H4 (cell line): ENCODE measurements at places on chromosomes 3 and 15.

DNA sequence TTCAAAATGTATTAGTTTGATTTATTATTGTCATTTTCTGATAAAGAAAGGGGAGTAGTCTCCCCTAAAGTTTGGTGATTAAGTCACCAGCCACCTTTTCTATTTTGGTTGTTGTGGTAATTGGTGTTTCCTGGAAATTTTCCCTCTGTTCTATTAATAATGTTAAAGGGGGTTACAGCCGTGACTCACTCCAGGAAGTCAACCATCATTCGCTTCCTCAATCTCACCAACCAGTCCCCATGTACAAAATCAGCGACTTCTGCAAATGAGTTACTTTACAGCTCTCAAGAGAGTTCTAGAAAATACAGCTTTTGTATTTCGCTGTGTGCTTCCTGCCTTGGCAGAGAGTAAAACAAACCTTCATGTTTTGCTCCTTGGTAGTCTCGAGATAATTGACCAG lies 285.1 kb downstream of the LPP start:
- no peak for DNase-seq

- DNase-seq: peak; percentile 68
Observed at GRCh38 chr3:127817406-127817841, 4.9 kb downstream of the MGLL start.

DNA sequence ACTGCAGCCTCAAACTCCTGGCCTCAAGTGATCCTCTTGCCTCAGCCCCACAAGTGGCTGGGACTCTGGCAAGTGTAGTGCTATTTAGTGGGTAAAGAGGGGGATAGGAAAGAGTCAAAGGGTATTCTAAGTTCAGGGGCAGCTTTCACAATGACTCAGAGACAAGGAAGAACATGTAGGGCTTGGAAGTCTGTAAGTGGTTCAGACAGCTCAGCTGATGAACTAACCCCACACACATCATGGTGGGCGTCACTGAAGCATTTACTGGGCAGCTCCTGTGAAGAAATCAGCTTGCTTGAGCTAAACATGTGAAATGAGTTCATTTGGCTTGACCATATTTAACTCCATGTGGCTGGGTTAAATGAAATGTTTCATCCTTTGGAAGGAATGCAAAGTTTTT lies 34.6 kb upstream of the THSD4 start:
- peak; percentile 29 for DNase-seq

GRCh38 chr3:4492208-4493013 lies 737 bp upstream of the ITPR1 start:
- DNase-seq: peak; percentile 82

GRCh38 chr15:88185584-88185983 lies 71.0 kb downstream of the NTRK3 start:
- no peak for DNase-seq

DNA sequence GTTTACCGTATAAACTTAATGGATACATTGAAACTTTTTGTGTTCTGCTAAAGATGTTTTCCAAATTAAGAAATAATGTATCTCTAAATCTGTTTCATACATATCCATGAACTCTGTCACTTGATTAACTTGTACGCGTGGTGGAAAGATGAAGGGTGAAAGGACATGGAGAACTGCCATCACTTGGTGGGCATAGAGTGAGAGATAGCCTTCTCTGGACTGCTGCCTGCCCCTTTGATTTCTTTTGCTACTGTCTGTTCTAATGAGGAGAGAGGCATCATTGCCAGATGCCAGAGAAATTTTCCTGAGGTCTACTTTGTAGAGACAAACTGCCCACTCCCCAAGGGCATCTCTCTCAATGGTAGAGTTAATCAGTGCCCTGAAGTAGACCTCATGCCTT lies 120.5 kb downstream of the SLMAP start:
- no peak for DNase-seq

DNA sequence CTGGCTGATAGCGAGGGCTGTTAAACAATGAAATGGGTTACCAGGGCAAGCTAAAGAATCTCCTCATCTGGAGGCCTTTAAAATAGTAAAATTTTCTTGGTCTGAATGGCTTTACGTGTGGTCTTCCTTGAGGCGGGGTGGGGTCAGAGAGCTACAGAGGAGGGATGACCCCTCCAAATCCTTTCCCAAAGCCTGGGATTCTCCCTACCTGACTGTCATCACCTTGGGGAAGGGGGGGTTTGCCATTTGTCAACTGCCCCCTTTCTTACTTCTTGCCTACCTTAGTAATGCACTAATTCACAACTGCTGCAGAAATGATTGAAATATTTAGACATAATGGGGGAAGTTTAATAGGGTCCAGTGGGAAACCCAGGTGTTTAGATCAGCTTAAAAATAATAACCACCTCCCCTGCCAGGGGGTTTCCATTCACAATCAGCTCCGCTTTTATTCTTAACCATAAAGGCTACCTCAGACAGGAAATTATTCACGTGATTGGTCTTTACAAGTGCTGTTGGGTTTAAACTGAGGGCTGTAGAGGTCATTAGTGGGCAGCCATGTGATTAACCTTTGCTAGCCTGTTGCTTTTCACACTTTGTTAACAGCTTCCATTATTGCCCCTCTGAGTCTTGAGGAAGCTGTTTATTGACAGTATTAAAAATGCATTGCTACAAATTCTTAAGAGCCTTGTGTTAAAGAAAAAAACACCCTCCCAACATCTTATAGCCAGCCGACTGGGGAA lies 276.5 kb upstream of the ATP11B start:
- no peak for DNase-seq

GRCh38 chr3:16807391-16807790 lies 77.4 kb upstream of the PLCL2 start:
- DNase-seq: no peak

DNA sequence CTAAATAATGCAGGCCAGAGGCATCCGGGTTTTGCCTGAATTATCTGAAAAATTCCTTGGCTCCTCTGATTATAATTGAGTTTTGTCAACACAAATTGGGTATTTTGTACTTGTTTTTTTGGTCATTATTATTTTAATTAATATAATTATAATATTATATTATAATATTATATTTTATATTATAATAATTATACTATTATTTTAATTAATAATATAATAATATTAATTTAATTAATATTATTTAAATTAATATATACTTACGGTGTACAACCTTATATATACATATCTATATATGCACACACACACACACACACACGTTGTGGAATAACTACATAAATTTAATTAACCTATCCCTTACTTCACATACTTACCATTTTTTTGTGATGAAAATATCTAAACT lies 73.5 kb downstream of the RYR3 start:
- DNase-seq: no peak

GRCh38 chr15:50042775-50043174 lies 76.3 kb downstream of the ATP8B4 start:
- DNase-seq: no peak

DNA sequence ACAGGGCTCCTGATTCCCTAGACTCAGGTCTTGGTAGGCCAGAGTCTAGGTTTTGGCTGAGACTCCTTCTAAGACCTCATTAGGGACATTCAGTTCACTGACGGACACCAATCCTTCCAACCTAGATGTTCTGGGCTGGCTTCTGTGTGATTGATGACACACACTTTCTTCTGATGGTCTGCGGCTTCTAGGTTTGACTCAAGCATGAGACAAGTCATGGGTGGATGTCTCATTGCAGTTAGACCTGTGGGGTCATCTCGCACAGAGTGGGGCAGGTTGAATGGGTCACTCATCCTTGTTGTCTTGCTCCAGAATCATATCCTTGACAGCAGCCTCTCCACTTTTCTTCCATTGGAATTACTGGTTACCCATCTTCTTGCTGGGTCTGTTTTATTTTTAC lies 35.8 kb downstream of the ARNT2 start:
- no peak for DNase-seq

DNA sequence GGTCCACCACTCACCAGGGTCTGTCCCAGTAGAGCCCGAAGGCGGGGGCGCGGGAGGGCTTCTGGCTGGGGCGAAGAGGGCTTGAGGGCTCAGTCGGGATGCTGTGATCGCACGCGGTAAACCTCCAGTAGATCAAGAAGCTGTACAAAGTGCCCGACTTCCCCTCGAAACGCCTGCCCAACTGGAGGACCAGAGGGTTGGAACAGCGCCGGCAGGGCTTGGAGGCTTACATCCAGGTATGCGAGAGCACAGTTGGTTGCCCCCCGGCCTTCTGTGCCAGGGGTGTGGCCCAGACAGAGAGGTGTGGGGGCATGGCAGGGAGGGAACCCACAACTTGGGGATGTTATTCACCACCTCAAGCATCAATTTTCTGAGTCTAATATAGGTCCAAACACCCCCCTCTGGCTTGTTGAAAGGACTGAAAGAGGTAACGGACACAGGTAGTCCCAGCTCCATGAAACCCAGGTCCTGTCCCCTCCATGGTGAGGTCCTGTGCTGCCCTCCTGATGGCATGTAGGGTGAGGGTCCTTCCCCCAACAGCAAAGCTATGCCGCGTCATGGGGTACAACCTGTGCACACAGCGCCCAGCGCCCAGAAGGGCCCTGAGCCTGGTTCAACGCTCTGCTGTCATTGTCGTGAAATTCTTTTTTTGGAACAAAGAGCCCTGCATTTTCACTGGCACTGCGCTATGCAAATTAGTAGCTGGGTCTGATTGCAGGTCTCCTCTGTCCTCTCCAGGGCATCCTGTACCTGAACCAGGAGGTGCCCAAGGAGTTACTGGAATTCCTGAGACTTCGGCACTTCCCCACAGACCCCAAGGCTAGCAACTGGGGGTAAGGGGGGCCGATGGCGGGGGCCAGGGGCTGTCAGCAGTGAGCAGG lies 1.2 kb downstream of the SNX22 start:
- no peak for DNase-seq

DNA sequence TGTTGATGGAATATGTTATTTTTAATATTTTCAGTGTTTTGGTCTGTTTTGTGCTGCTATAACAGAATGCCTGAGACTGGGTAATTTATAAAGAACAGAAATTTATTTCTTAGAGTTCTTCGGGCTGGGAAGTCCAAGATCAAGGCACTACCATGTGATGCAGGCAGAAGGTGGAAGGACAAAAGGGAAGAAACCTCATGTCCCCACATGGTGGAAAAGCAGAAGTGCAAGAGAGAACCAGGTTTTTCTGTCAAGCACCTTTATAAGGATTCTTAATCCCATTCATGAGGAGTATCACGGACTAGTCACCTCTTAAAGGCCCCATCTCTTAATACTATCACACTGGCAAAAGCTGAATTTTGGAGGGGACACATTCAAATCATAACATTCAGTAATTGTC lies 57.9 kb upstream of the EPHB3 start:
- DNase-seq: no peak

GRCh38 chr3:136661282-136661681 lies 90.9 kb downstream of the STAG1 start:
- no peak for DNase-seq

DNA sequence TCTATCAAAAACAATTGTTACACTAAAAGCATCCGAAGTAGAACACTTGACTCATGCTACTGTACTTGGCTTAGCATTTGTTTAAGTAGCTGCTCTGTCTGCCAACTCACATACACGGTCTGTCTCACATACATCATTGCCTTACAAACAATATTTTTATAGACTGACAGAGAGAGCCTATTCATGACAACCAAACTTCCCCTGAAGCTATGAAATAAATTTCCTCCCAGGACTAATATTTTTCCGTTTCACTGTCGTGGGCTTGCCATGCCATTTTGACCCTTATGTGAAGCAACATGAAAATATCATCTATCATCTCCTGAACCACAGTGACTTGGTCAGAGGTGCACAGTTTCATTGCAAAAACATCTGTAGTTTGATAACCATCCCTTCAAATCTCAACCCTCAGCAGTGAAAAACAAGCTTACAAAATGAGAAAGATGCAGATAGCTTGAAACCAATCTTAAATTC lies 66.5 kb upstream of the PYGO1 start:
- no peak for DNase-seq

DNA sequence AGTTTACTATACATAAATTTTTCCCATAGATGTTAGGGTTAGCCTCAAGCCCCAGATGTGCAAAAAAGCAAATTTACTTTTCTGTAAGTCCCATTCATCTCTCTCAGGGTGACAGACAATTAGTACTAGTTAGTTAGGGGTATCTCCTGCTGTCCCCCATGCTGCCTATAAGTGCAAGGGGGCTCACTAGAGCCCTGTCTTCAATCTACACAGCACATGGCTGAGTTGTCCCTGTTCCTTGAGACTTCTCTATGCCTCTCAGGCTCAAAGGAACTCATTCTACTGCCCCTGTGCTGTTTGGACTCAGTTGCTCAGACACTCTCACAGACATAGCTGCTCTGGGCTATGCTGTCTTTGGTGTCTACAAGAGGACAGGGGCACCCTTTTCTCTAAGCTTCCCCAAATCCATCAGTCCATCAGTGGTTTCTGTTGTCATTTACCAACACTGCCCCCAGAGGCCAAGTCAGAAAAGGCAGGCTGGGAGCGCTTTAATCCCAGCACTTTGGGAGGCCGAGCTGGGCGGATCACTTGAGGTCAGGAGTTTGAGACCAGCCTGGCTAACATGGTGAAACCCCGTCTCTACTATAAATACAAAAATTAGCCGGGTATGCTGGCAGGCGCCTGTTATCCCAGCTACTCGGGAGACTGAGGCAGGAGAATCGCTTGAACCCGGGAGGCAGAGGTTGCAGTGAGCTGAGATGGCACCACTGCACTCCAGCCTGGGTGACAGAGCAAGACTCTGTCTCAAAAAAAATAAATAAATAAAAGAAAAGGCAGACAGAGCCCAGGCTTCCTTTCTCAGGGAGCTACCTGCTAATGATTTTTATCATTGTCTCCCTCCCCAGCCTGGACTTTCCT lies 31.4 kb upstream of the PRTG start:
- no peak for DNase-seq

DNA sequence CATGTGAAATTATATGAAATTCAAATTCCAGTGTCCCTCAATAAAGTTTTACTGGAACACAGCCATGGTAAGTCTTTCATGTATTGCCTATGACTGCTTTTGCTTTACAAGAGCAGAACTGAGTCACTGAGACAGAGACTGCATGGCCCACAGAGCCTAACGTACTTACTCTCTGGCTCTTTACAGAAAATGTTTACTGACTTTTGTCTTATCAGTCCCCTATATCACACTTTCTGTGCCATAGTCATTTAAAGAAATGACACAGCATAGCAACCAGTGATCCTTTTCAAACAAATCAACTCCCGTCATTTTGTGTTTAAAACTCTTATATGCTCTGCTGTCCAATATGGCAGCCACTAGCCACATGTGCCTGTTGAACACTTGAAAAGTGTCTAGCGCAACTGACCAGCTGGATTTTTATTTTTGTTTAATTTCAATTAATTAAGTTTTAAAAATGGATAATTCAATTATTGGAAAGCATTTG lies 129.7 kb upstream of the CDIN1 start:
- DNase-seq: no peak

DNA sequence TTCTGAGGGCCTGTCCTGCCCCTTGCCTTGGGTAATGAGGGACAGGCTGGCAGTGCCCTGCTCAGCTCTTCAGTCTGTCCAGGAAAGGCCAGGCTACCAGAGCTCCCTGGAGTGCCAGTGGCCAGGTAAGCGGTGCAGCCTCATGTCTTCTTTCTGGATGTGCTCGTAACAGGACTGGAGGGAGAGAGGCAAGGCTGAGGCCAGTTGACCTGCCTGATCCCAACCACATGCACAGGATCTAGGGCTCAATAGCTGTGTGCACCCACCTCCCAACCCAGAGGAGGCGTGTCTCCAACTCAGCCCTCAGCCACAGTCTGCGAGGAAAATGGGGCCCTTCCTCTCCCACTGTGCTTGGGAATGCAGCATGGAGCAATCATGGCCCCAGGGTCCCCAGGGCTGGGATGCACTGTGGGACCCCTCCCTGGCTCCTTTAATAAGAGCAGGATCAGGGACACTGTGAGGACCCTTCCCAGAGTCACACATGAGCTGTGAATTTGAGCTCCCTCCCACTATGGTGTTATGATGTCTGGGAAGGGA lies 22.5 kb downstream of the ALS2CL start:
- no peak for DNase-seq
